ENCODE measurements at places on chromosomes 5 and 9.

GRCh38 chr5:149931992-149932436 lies 12.6 kb downstream of the PDE6A start:
- no peak for DNase-seq

GRCh38 chr5:52469420-52469819 lies 318.3 kb upstream of the ITGA1 start:
- no peak for DNase-seq

- peak; percentile 95 for DNase-seq
Observed at GRCh38 chr5:140557136-140557805, at the start of gene SRA1. Gene SRA1, minus strand, starts transcription at chr5:140557473. Its CDS starts 21 bp downstream, at chr5:140557452.

DNA sequence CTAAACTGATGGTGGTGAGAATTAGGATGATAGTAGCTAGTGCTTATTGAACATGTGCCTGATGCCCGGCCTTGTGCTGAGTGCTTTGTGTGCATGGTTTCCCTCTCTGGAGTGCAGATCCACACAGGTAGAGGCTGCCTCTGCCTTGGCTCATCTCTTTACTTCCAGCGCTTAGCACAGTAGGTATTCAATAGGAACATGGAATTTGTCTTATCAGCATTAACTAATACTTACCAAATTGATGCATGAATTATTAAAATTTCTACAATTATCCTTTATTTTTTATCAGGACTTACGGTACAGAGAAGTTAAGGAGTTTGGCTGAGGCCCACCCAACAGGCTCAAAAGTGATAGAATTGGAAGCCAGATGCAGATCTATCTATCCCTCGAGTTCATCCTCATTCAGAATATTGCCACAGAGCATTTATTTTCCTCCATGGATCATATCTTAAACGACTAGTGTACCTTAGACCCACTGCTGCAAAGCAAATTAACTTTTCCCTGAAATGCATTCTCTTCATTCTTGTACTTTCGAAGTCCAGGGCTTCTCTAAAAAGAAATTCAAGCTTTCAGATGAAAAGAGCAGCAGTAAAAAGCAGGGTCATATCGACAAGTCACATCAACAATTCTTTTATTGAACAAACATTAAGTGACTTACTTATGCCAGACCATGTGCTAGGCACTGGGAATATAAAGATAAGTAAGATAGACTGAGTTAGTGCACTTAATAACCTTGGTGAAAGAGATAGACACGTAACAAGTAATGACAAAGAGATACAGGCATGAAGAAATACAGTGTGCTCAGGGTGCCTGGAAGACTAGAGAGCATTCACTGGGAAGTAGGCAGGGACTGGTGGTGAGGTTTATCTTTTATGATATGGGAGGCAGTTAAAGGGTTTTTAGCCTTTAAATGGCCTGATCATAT lies 290.0 kb downstream of the ARRDC3 start:
- DNase-seq = no peak

DNA sequence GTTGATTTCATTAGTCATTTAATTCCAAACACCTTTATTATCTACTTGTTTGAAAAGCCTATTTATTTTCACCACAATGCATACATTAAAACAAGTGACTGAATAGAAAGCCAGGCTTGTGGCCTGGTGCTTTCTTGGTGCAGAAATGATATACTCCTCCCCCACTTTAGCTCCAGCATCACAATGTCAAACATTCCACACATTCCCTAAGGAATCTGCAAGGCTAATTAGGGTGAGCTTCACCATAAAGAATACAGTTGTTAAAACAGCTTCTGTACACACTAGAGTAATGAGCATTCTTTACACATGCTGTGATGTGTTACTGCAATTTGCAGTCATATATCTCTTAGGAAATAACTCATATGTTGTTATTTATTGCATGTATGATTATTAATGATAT lies 705.7 kb downstream of the CETN3 start:
- peak; percentile 11 for DNase-seq

DNA sequence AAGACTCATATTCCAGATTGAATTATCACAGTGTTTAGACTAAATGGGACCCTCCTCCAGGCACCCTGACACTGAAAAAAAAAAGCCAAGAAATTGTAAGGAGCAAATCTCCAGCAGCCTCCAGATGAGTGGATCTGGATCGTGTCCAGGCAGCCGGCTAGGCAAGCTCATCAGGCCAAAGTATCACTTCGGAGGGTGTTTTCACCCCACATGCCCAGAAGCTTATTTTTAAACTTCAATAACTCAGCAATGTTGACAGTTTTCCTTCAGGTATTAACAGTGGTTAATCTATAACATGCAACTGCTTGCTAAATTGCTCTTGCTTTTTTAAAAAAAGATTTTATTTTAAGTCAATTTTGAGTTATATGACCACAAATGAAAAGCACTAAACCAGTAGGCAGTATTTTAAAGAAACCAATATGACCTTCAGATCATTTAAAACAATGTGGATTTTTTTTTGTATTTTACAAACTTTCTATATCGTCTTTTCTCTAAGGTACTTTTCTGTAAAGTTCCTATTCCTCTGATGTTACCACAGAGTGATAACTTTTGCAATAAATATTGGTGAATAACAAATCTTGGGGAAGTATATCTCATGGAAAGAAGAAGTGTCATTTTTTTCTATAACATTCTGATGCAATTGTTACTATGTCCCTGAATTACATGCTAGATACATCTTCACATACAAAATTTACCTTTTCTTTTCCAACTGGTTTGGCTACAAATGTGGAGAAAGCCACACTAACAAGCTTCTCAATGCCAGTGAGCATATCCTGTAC lies 30.7 kb downstream of the ACOT12 start:
- no peak for DNase-seq

- no peak for DNase-seq
Observed at GRCh38 chr5:140261403-140262171, 41.3 kb downstream of the PFDN1 start.
